ENCODE measurements at places on chromosomes 2 and 18. TPM values are rescaled to one million over a fixed set of nuclear protein-coding genes. Genes with fewer than 3 reads are reported as not detected.

GRCh38 chr2:171846894-171847293 is 47.1 kb downstream of the SLC25A12 start:
- DNase-seq, result no peak
- no peak overlapping the region for H3K4me3 ChIP-seq
- no peak overlapping the region for H3K27ac ChIP-seq
- H3K36me3 ChIP-seq, result no peaks in the 10 kb centered on the region
- H3K4me1 ChIP-seq, result no peaks in the 10 kb centered on the region

- no peaks in the 10 kb centered on the region for H3K36me3 ChIP-seq
- H3K27ac ChIP-seq, result no peak overlapping the region
- no peak for DNase-seq
Observed at GRCh38 chr2:100185105-100185504, 42.7 kb upstream of the AFF3 start.

DNA sequence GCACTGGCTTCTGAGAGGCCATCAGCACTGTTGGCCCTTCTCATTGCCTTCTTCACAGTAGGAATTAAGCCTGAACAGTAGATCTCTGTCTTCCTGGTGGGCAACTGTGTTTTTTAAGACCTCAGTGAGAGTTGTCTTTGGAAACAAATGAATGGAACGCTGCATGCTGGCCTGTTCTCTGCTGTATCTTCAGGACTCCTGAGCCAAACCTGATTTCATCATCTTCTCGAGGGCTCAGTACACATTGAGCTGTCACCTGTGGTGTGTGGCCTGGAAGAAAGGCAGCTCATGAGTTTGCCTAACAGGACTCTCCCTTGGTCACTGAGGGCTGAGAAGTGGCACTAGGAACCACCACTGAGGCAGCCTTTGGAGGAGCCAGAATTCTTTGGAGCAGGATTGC is 39.7 kb downstream of the SH3RF3 start:
- H3K27me3 ChIP-seq, result no peaks in the 10 kb centered on the region
- H3K4me3 ChIP-seq, result no peak overlapping the region
- no peaks in the 10 kb centered on the region for H3K36me3 ChIP-seq
- H3K4me1 ChIP-seq, result no peaks in the 10 kb centered on the region

DNA sequence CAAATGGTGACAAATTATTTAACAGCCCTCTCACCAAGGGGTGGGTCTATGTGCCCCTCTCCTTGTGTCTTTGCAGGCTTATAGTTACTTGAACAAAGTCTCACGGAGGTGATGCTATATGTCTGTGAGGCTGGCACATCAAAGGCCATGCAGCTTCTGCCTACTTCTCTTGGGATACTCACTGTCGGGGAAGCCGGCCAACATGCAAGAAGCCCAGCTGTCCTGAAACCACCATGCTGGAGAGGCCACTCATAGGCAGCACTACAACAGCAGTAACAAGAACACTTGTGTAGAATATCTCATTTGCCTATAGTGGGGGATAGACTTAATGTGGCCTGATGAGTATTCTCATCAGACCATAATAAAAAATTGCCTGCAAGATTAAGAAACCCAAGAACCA is 233.7 kb upstream of the NCKAP5 start:
- H3K27me3 ChIP-seq, result no peaks in the 10 kb centered on the region
- no peak overlapping the region for H3K27ac ChIP-seq
- DNase-seq, result no peak
- no peaks in the 10 kb centered on the region for H3K36me3 ChIP-seq
- no peak overlapping the region for H3K4me3 ChIP-seq
- H3K4me1 ChIP-seq, result no peaks in the 10 kb centered on the region

- no peaks in the 10 kb centered on the region for H3K4me1 ChIP-seq
- no peak overlapping the region for H3K27ac ChIP-seq
- no peaks in the 10 kb centered on the region for H3K27me3 ChIP-seq
- no peak overlapping the region for H3K4me3 ChIP-seq
- H3K36me3 ChIP-seq, result peaks cover 7% of the 10 kb centered on the region
Observed at GRCh38 chr2:121360566-121361300, 75.7 kb upstream of the TFCP2L1 start.

Gene REG3A
- total RNA-seq, result not detected

Gene ROCK1
- total RNA-seq, result 39.5 TPM

Gene FAM237A
- not detected for total RNA-seq

All from GM23338 (cell line).